ENCODE measurements at places on chromosomes 11 and 22. TPM values are rescaled to one million over a fixed set of nuclear protein-coding genes. Genes with fewer than 3 reads are reported as not detected.
A peak's percentile ranks its signal among the peaks of the same experiment; 100 is the strongest.

- no peak for DNase-seq
Observed at GRCh38 chr22:27538666-27539065, 262.9 kb downstream of the MN1 start.

DBX1 gene
- total RNA-seq: not detected

DNA sequence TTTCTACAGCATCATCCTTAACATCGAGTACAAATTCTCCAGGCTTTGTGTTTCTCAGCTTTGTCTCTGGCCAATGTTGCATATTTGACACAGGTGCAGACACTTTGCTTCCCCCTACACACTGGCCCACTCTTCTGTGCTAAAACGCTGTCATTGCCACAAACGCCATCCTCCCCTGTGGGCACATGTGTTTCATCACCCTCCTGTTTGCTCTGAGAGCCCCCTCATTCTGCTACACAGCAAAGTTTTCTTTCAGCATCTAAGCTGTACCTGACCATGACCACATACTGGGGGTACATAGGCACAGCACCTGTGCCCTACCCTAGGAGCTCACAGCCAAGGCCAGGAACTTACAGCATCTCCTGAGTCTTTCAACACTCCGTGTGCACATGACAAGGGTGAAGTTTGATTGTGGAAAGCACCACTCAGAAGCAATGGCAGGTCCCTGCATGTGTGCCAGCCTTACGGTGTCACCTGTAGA lies 7.9 kb upstream of the IGLL5 start:
- DNase-seq: no peak

- DNase-seq: no peak
Observed at GRCh38 chr11:103529181-103529684, 420.0 kb downstream of the DYNC2H1 start.

DNA sequence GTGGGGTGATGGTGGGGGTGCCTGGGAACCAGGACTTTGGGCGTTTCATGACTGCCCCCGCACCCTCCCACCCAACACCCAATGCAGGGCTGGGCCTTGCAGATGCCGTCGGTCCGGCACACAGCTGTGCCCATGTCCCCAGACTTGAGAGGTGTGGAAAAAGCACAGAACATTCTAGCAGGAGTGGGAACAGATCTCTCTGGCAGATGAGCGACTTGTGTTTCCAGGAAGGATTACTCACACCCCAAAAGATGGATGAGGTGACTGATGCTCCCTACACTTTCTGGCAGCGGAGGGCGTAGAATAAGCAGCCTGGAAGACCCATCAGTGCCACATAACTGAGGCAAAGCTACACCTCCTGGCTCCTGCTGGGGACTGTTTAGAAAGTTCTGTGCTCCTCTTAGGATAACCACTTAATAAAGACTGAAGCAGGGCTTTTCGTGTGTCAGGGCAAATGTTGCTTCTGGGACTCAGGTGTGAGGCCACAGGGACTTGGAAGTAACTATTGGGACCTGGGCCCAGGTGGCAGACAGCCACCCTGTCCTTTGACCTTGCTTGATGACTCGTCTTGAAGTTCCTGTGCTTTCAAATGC lies 24.2 kb downstream of the FBLN1 start:
- DNase-seq: peak; percentile 43

DNA sequence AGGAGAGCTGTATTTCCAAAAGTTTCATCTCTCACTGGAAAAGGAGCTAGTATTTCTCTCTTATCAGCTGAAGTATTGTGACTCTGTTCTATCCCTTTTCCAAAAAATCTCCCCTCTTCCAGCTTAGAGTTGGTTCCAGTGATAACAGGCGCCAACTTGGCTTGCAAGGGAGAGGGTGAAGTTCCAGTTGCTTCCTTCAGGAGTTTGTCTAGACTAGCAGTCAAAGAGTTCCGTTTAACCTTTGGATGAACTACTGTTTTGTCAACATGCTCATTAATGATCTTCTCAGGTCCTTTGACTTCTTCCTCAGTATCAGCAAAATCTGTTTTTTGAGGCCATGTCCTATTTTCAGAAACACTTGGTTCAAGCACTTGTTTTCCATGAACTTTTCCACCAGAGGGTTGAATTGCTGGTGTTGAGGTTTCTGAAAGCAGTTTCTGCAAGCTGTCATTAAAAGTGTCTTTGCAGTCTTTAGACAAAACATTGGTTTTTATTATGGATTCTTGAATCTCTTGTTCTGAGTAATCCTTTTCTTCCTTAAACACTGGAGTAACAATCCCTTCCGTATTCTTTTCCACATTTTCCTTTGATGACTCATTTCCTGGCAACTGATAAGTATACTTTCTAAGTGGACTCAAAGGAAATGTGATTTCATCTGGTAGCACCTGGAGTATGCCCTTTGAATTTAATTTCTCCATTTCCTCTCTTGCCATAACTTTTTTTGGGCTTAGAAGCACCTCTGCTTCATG lies 39.7 kb upstream of the CCDC89 start:
- no peak for DNase-seq

OR52N4 gene
- total RNA-seq: 1.9 TPM

DNA sequence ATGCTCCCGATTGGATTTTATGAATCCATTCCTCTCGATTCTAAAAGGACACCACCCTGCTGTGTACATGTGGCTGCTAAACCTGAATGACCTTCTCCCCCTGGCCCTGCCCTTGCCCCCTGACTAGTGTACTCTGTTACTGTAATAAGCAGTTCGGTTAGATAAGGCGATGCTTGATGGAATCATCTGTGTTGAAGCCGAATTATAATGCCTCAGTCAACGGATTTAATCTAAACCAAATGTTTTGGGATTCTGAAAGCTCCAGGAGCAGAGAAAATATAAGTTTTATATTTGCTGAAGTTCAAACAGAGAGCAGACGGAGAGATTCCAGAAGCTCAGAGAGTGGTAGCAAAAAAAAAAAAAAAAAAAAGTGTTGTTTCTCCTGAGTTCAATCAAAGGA lies 275.4 kb upstream of the MPPED2 start:
- DNase-seq: no peak

GRCh38 chr11:119126675-119127268 lies 5.4 kb downstream of the HINFP start:
- DNase-seq: no peak

RIMBP3C gene
- total RNA-seq: not detected

- no peak for DNase-seq
Observed at GRCh38 chr11:128502726-128503125, 84.6 kb downstream of the ETS1 start.

DNA sequence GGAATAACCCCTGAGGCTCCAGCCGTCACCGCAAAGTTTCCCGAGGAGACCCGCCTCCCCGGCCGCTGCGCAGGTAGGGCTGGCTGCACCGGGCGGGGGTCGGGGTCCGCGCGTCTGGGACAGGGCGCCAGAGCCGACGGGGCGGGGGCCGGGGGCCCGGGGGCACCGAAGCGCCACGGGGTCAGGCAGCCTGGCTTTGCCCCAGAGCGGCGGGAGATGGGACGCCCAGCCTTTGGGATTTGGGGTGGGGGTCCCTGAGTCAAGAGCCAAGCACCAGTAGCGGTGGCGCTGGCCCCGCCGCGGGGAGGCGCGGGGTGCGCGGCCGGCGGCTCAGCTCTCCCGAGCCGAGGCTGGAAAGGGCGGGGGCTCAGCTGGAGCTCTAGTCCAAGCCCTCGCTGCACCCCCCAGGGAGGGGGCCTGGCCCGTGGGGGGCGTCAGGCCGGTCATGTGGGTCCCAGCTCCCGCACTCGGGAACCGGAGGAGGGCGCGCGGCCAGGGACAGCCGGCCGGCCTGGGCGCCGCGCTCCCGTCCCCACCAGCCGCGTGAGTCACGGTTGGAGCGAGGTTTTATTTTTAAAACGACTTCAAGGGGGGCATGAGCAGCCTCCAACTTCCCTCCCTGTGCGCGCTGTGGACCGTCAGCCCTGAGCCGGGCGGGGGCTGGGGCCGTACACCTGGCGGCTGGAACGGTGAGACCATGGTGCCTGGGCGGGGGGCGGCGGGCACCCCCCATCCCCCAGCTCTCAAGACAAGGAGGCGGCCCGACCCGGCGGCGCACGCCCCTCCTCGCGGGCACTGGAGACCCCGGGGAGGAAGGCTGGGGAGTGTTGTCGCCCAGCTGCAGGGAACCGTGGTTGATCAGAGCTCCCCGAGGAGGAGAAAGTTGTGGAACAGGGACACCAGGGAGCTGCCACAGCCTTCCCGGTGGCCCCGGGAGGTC lies 626 bp downstream of the FLRT1 start:
- peak; percentile 57 for DNase-seq

IFTAP gene
- 56.1 TPM for total RNA-seq

MUC2 gene
- 0.26 TPM for total RNA-seq

DNA sequence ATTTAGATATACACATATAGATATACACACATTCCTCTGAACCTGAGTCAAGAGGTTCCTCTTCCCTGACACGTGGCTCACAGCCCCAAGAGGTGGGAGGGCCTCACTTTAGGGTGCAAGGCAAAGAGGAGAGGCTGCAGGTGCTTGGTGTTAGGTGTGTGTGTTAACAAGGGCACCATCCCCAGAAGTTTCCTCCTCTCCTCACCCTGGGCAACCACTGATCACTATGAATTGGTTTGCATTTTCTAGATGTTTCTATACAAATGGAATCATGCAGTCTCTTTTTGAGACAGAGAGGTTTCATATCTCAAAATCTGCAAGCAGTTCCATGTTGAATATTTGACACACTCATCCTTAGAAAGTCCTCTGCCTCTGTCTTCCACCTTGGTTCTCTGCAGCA lies 120.9 kb upstream of the NECTIN1 start:
- no peak for DNase-seq

GRCh38 chr11:86372586-86372985 lies 2.1 kb upstream of the CCDC81 start:
- no peak for DNase-seq

GRCh38 chr22:39419096-39419495 lies 19.5 kb downstream of the TAB1 start:
- DNase-seq: no peak

- peak; percentile 75 for DNase-seq
Observed at GRCh38 chr11:120172054-120172911, 34.4 kb upstream of the TRIM29 start.

SYCE3 gene
- not detected for total RNA-seq

THRSP gene
- total RNA-seq: not detected

- no peak for DNase-seq
Observed at GRCh38 chr11:45929486-45930030, 7.1 kb downstream of the LARGE2 start.

DNA sequence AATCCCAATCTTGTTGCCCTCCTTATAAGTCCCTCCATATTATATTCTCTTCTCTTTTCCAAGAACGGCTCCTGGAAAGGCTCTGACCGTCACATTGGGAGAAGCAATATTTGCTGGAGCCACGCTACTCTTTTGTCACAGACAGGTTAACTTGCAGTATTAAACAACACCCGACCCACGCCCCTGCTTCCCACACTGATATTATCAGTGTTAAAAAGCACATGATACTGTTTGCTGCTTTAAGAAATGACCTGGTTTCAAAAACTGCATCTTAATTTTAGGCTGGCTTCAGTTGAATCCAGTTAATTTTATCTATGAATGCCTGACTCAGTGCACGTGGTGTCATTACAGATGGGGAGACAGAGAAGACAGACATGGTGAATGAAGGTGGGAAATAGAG lies 3.1 kb downstream of the FLI1 start:
- no peak for DNase-seq

DNA sequence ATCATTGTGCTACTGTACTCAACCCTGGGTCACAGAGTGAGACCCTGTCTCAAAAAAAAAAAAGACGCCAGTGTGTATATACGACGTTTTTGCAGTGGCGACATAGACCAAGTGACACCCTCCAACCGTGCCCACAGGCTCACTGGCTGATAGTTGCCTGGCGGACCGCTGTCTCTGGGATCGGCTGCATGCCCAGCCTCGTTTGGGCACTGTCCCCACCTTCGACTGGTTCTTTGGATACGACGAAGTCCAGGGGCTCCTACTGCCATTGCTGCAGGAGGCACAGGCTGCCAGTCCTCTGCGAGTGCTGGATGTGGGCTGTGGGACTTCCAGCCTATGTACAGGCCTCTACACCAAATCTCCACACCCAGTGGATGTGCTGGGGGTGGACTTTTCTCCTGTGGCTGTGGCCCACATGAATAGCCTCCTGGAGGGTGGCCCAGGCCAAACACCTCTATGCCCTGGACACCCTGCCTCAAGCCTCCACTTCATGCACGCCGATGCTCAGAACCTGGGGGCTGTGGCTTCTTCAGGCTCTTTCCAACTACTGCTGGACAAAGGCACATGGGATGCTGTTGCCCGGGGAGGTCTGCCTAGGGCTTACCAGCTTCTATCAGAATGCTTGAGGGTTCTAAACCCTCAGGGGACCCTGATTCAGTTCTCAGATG lies 1.3 kb downstream of the CSKMT start:
- no peak for DNase-seq

GRCh38 chr11:125397421-125397820 lies 98.6 kb downstream of the FEZ1 start:
- no peak for DNase-seq

DNA sequence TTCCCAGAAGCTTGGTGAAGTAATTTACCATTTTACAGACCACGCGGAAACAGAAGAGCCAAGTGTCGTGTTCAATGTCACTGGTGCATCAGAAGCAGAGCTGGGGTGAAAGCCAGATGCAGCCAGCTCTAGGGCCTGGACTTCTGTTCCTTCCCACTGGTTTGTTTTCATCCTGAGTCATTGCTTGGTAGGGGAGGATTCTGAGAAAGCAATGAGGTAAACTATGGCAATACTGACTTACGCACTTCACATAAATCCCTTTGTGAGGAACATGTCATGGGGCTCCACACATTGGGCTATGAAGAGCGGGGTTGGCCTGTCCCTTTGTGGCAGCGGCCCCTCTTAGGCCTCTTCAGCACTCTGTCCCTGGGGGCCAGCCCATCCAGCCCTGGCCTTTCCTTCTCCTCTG lies 52.4 kb upstream of the RBFOX2 start:
- DNase-seq: no peak

DNA sequence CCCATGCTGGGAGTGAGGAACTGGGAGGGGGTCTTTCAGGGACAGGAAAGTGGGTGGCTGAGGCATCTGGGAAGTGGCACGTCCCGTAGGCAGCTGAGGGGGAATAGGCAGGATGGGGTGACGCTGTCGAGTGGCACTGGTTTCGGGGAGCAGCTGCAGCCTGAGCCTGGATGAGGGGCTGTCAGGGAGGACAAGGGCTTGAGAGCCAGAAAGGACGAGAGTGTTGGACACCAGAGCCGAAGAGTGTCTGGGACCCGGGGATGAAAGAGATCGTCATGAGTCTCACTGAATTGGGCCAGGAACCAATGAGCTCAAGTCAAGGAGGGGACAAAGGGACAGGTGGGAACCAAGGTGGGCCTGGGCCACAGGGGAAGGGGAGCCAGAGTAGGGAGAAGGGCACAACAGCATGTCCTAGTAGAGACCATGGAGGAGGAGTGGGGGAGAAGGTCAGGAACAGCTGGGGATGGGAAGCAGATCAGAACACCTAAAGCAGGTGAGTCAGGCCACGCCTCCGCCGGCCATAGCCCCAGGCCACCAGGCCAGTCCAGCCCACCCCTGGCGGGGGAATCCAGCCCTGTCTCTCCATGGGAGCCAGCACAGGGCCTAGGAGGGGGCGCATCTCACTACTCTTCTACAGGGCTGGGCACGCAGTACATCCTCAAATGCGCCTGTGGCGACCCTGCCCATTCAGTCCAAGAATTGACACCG lies 4.2 kb downstream of the RAB3IL1 start:
- DNase-seq: peak; percentile 15

DNA sequence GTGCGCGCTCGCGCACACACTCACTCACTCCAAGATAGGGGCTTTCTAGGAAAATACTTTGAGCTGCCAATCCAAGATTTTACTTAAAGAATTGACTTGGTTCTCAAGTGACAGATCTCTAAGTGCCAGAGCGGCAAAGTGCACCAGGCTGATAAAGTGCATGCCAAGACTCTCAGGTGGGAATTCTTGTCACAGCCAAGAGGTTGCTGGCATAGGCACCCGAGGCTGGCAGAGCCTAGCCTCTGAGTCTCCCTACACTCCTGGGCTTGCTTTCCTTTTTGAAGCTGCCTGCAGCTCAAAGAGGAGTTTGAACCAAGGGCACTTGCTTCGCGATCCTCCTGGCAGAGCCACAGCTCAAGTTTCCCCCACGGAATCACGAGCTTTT lies 2.5 kb upstream of the ADM start:
- DNase-seq: no peak

Data from uterus (tissue), 4 donors.